ENCODE measurements at places on chromosomes 1 and 21.

DNA sequence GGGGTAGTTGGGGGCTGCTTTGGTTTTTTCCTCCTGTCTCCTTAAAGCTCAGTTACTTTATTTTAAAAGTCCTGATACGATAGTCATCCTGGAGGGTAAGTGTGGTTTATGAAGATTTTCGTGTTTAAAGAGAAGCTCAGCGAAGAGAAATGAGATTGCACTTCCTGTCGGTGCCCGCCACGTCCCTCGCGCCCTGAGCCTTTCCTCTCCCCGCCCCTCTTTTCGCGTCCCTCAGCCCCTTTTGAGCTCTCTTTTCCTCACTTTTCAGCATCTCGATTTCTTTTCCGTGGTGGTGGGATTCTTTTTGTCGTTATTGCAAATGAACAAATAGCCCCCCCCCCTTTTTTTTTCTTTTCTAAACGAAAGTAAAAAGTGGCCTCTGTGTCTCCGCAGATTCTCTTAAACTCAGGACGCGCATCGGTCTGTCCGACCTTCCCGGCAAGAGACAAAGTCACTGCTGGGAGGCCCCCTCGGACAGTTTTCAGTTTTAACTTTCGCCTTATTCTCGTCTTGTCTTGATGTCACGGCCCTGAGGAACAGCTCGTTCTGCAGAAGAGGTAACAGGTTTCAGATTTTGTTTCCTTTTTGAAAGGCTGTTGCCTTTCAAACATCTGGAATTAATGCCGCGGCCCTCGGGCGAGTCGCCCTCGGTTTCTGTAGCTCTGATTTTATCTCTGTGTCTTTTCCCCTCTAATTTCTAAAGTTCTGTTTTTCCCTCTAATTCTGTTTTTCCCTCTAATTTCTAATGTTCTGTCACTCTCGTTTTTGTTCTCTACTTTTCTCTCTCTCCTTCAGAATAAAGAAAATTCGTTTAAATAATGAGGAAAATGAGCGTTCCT is 1.0 kb upstream of the DMRTA2 start:
- DNase-seq, result no peak

DNA sequence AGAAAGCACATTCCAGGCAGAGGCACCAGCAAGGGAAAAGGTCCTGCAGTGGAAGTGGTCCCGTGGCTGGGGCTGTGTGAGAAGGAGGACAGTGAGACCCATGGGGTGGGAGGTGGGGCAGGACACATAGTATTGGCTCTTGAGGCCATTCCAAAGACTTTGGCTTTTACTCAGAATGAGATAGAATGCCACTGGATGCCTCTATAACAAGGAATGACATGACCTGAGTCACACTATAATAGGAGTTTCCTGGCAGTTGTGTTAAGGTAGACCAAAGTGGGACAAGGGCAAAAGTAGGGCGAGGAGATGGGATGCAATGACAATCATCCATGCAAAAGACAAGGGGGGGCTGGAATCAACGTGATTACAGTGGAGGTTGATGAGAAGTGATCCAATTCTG is 24.7 kb upstream of the LAMC2 start:
- no peak for DNase-seq

- no peak for DNase-seq
Measured at GRCh38 chr1:12548279-12548972, 69.6 kb downstream of the DHRS3 start.

- no peak for DNase-seq
Measured at GRCh38 chr1:4665456-4665855, 11.0 kb downstream of the AJAP1 start.

- DNase-seq, result no peak
Measured at GRCh38 chr1:163875927-163876320, 554.2 kb downstream of the NUF2 start.

GRCh38 chr21:39003982-39004633 is 179.1 kb downstream of the PSMG1 start:
- no peak for DNase-seq

GRCh38 chr1:223106856-223107255 is 36.2 kb downstream of the TLR5 start:
- no peak for DNase-seq

- no peak for DNase-seq
Measured at GRCh38 chr1:9422911-9423505, 116.3 kb upstream of the SLC25A33 start.

DNA sequence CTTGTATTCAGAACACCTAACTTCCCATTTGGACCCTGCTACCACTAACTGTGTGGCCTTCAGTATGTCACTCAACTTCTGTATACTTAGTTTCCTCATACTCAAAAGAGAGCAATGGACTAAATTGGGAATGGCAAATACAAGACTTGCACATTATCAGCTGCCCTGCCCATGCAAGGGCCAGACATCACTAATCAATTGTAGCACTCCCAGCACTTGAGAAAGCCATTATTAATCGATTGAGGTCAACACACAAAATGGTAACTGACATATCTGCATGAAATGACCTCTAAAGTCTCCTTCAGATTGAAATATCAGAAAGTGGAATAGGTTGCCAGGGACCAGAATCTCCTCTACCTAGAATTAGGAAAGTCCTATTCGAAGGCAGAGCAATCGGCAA is 59.2 kb downstream of the MT1HL1 start:
- no peak for DNase-seq

- no peak for DNase-seq
Measured at GRCh38 chr1:160137216-160137862, 14.1 kb upstream of the ATP1A4 start.

- DNase-seq, result no peak
Measured at GRCh38 chr1:183619781-183620180, 15.8 kb downstream of the ARPC5 start.

- DNase-seq, result no peak
Measured at GRCh38 chr1:96580920-96581319, 140.7 kb upstream of the PTBP2 start.

Measured in retinal pigment epithelial cell (primary cell).